NCI-H2227 treated with DMSO at 0.1 percent for 48 hours (cell line): ENCODE measurements at places on chromosomes 2 and 18.

GRCh38 chr2:134875309-134875708, 36.9 kb downstream of the ACMSD start:
- no peak for DNase-seq

DNA sequence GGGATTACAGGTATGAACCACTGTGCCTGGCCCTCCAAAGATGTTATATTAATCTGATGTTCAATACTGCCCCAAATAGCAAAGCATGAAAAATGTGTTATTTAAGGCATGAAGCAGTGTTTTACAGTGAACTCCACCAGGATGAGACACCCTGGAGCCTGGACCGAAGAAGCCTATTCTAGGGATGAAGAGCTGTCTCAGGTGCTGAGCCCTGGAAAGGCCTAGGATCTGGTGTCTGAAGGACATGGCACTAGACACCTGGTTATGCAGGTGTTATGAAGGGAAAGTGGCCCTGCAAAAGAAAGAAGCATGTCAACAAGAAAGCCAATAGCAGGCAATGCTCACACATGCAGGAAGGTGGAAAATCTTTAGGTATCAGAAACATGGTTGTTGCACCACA, 374.4 kb downstream of the CLIP4 start:
- no peak for DNase-seq

- no peak for DNase-seq
Observed at GRCh38 chr2:240564561-240565332, 3.5 kb upstream of the RNPEPL1 start.

DNA sequence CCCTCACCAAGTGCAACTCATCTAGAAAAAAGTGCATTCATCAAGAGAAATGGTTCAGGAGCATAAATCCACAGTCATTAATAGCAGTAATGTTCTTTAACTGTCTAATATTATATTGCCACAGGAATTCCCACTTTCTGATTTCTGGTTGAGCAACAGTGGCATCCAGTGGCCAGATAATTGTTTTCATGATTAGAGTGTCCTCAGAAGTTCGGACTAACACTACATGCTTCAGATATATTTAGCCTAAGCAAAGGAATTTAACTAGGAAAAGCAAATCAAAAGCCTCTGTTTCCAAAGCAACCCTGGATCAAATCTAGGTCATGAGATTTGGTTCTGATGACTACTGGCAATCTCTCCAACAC, 9.8 kb upstream of the ERBB4 start:
- no peak for DNase-seq

DNA sequence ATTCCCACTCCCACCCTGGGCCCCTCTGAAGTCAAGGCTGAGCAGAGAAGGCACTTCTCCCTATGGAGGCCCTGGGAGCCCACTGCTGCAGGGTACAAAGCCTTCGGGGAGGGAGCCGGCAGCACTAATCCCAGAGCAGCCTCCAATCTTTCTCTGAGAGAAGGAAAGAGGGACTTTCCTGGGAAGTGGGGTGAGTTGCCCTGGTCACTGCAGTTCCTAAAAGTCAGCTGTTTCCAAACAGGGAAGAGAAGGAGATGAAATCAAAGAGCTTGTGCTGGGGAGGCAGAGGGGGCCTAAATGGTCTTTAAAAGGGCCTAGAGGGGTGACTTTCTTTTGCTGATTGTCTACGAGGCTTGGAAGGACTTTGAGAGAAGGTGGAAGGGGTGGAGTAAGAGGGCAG, 264.7 kb downstream of the TNS1 start:
- no peak for DNase-seq

DNA sequence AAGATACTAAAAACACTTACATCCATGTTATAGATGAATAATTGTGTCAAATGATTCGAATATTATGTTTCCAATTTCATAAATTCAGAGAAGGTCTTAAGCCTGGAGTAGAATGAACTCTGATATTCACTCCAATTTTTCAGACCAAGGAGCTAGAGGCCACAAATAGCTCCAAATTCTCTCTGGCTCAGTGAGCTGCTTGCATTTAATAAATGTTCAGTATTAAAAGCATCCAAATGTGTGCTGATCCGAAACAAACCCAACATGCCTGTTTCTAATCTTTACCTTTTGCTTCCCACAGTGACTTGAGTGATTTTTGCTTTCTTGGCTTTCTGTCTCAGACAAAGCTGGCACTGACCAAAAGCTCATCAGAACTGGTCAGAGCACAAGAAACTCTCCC, 291.4 kb downstream of the CCDC85A start:
- no peak for DNase-seq

GRCh38 chr18:46601141-46601805, 55.7 kb downstream of the LOXHD1 start:
- no peak for DNase-seq

DNA sequence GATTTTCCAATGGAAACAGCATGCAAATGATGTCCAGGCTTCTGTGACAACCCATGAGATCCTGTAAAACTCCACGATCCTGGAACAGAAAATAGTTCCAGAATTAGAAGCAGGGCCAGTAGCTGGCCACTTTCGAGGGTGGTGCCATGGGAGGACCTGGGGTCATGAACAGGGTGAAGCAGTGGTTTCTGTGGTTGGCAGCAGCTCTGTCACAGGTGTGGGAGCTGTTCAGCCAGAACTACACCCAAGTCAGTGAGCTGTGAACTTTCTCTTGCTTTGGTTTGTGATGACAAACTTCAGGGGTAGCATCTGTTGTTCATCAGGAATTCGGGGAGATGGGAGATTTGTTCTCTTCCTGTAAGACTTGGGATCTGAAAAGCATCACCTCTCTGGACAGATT, 314.4 kb upstream of the NT5C1B start:
- no peak for DNase-seq

DNA sequence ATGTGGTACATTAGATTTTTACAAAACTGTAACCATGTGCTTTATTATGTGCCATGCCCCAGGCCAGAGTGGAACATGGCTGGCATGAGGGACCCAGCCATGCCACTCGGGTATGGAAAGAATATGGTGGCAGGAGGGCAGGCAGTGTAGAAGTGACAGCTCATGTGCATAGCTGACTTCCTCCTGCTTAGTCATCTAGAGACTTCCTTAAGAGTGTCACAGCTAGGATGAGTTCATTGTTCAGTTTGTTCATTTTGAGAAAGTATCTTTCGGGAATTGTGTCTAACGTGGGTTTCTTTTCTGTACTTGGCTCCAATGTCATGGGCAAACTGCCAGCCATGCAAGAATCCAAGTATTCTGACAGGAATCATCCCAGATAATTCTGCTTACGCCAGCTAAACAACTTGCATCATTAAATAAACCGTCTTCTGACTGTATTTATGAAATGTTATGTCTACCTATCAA, 94.3 kb upstream of the ITGB6 start:
- DNase-seq: no peak

DNA sequence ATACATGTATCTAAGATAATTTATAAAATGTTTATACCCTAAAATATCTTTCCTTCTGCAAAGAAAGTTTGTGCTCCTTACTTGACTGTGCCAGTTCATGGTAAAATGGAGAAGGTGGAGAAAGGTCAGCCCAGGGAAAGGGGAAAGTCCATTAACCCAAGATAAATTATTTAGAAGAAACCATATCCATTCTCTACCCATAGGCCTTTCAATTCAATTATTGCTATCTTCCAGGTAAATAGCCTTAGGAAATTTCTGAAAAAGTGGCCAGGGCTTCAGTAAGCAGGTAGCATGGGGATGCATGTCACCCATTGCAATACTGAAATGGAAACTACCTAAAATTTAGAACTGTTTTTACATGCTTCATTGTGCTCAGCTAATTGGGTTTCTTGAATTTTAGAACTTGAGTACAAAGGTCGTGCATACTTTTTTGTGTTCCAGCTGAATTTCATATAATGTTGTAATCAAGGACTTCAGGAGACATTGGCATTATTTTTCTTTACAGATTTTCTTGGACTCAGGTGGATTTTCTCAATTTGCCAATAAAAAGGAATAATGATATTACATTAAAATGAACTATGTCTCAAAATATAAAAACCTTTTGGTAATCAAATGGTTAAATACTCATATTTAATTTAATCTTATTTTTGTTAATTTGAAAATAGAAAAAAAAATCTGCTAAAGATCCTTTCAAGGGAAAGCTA, 124.9 kb downstream of the CSRNP3 start:
- DNase-seq: no peak

DNA sequence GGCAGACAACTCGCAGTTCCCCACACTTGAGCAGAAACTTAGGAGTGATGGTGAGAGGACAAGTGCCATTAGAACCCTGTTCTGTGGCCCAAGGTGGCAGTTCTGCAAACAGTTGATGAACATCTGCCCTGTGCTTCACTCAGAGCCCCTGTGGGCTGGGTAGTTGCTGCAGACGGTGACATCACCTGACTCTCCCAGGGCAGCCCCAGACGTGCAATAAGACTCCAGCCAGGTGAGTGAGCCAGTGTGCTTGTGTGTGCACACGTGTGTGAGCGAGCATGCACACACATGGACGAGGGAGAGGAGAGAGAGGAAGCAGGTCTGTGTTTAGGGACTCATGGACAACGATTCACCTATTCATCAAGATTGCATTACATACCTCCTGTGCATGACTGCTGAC, 136.0 kb upstream of the GLI2 start:
- no peak for DNase-seq

GRCh38 chr18:80171054-80171872, 62.2 kb downstream of the ADNP2 start:
- DNase-seq: no peak

DNA sequence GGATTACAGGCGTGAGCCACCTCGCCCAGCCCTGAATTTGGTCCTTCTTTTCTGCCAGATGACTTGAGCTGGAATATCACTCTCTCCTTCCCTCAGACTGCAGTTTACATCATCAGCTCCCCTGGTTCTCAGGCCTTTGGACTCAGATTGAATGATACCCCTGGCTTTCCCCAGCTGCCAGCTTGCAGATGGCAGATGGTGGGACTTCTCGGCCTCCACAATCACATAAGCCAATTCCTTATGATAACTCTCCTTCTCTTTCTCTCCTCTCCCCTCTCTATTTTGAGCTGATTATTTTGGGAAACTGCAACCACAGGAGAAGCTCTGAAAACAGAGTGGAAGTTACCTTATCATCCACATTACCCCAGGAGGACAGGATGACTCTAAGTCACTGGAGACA, 33.4 kb upstream of the ATP8B1 start:
- DNase-seq: no peak

DNA sequence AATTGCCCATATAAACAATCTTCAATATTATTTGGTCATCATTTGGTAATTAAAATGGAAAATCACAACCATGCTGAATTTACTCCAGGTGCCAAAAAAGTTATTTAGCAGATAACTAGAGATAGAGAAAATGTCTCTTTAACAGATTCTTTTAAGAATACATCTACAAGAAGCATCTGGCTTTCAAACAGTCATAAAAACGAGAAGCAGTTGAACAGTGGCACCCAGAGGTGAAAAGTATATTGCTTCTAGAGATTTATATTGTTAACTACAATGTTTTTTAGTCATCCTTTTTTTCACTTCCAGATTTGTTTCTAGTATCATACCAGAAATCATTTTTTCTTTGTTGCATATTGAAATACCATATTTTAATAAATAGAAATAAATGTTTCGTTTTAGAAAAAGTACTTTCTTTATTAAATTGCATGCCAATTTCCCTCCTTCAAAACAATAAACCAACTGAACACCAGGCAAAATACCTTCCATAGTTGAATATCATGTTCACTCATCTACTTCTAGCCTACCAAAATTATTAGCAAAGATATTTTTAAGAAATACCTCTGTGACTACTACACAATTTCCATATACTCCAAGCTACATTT, 65.4 kb upstream of the HNRNPA3 start:
- peak; percentile 89 for DNase-seq

GRCh38 chr18:69953191-69953590, 5.5 kb upstream of the CD226 start:
- no peak for DNase-seq

- no peak for DNase-seq
Observed at GRCh38 chr2:36246320-36246990, 109.1 kb upstream of the CRIM1 start.

- DNase-seq: no peak
Observed at GRCh38 chr2:43133708-43134570, 92.5 kb downstream of the ZFP36L2 start.

- no peak for DNase-seq
Observed at GRCh38 chr2:39483534-39483933, 46.4 kb upstream of the MAP4K3 start.

- DNase-seq: no peak
Observed at GRCh38 chr2:219765231-219765911, 137.9 kb downstream of the SLC4A3 start.

- no peak for DNase-seq
Observed at GRCh38 chr2:96142217-96143113, 2.8 kb downstream of the DUSP2 start.

GRCh38 chr2:79849949-79850348, 337.1 kb downstream of the CTNNA2 start:
- DNase-seq: no peak

DNA sequence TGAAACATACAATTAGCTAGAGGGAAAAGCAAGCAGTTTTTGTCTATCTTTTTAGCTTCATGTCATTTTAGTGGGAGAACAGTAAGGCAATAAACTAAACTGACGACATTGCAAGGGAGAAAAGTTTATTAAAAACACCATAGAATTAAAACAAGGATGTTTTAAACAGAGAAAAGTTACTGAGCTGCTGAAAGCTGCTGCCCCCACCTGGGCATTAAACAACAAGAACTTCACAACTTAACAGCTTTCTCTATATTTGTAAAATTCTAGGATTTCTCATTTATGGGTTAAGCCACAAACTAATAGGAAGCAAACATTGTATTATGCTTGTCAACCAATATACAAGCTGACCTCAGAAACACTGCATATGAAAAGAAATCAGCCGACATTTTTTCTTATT, 289.2 kb downstream of the ERBB4 start:
- no peak for DNase-seq

GRCh38 chr2:218257390-218257981, 3.3 kb upstream of the GPBAR1 start:
- DNase-seq: no peak

DNA sequence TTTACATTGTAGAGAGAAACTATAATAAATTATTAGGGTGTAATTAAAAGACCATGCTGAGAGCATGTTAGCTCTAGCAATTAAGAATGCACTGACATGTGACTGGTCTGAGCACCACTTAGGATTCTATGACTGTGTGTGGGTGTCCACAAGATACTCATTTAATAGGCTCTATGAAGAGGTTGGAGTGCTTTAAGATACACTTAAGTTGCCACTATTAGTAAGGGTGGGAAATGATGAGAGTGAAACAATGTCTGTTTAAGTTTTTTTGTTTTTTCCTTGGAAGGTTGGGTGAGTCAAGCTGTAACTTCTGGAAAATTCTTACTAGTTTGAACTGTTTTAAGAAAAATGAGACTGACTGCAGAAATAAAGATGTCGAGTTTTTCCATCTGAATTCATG, 1.8 kb upstream of the FAP start:
- no peak for DNase-seq

GRCh38 chr2:1248187-1248586, 165.1 kb upstream of the TPO start:
- no peak for DNase-seq

- no peak for DNase-seq
Observed at GRCh38 chr2:71240794-71241193, 13.9 kb upstream of the PAIP2B start.
